ENCODE measurements at places on chromosomes 3 and 15.

GRCh38 chr15:80721476-80721875, 26.4 kb downstream of the ABHD17C start:
- no peak for DNase-seq

GRCh38 chr3:126555795-126556636, 2.7 kb downstream of the C3orf22 start:
- DNase-seq = no peak

DNA sequence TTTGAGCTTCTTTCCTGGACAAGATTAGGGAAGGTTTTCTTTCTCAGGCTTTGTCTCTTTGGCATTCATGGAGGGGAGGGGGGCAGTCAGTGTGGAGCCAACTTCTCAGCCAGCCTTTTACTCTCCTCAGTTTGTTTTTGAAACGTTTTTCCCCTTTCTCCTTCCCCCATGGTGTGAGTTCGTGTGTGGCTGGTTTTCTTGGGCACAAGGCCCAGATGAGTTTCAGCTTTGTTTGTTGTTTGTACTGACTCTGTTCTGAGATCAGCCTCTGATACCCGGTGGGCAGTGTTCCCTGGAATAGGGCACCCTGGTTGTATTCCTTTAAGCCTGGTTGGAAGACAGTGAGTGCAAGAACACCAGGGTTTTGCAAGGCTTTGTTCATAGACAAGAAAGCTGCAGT, 168.2 kb upstream of the RARB start:
- no peak for DNase-seq

- no peak for DNase-seq
Measured at GRCh38 chr3:64150623-64151207, 74.6 kb downstream of the PRICKLE2 start.

DNA sequence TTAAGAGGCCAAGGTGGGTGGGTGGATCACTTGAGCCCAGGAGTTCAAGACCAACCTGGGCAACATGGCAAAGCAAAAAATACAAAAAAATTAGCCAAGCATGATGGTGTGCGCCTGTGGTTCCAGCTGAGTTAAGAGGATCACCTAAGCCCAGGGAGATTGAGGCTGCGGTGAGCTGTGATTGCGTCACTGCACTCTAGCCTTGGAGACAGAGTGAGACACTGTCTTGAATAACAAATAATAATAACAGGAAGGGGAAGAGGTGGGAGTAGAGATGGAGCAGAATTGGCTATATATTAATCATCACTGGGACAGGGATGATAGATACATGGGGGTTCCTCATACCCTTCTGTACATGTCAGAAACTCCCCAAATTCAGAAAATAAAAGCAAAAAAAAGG, 23.8 kb upstream of the NMB start:
- no peak for DNase-seq

DNA sequence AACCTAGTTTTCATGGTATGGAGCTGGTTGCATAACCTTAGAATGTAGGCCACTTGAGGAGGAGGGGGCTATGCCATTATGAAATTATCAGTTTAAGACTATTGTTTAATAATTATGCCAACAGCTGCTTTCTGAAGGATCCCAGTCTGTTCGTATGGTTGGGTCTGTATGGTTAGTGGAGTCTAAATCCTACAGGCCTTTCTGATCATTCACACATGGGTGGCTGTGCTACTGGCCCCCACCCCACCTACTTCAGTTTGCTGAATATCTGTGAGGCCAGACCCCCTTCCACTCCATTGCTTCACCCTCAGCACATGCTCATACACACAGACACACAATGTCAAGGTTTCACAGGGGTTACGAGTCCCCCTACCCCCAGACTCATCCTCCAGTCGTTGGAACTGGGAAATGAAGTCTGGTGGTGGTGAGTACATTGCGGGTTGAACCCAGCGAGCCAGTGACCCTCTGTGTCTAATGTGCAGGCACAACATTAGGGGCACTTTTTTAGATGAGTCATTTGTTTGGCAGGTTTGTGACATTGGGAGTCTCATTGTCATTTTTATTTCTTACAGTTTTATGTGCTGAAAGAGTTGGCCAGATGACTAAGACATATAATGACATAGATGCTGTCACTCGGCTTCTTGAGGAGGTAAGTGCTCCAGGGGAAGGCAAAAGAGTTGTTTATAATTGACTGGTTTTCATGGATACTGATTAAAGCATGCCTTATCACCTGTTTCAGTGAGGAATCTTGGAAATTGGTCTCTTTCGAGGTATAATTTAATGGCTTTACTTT, 85.3 kb downstream of the TRAK1 start:
- no peak for DNase-seq

- no peak for DNase-seq
Measured at GRCh38 chr3:184737063-184737462, 25.2 kb upstream of the MAGEF1 start.

- DNase-seq = no peak
Measured at GRCh38 chr3:150388498-150389418, 19.3 kb upstream of the TSC22D2 start.

DNA sequence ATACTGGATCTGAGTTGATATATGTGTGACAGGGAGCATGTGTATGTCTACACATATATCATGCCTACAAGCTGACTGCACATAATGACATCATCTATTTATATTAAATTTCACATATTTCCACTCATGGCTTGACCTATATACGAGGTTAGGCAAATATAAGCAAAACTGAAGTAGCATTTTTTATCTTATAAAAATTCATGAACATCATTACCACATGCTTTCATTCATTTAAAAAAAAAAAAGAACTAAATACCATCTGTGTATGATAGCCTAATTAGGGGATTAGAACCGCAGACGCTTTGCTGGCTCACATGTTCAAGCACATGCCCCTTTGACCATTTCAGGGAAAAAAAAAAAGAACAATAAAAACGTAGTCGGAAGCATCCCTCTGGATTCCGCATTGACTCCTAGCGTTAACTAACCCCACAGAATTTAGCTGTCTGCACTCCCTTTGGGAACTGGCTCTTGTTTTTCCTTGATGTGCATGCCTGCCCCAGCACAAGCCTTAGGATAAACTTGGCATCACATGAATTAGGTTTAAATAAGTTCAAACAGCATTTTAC, 888.4 kb downstream of the ROBO1 start:
- DNase-seq = no peak

- DNase-seq = no peak
Measured at GRCh38 chr3:190860521-190860920, 2.0 kb downstream of the GMNC start.
